Breast epithelium (tissue), 4 donors: ENCODE measurements at places on chromosomes 1 and 21.

DNA sequence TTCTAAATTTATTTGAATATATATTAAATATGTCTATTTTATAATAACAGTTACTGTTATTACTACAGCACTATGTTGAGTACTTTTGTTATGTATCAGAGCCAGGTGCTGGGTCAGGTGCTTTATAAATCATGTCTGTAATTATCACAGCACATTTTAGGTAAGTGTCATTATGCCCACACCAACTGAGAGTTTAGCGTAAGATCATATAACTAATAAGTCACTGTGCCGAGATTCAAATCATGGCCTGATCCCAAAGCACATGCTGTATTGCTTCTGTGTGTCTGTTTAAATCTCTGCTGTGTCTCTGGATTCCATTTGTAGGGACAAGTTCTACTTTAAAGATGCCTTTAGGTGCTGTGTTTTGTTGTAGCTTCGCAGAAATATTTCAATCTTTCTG is 1.9 kb downstream of the GPSM2 start:
- H3K27me3 ChIP-seq, result no peaks in the 10 kb centered on the region
- H3K36me3 ChIP-seq, result no peaks in the 10 kb centered on the region
- no peaks in the 10 kb centered on the region for H3K4me1 ChIP-seq

DNA sequence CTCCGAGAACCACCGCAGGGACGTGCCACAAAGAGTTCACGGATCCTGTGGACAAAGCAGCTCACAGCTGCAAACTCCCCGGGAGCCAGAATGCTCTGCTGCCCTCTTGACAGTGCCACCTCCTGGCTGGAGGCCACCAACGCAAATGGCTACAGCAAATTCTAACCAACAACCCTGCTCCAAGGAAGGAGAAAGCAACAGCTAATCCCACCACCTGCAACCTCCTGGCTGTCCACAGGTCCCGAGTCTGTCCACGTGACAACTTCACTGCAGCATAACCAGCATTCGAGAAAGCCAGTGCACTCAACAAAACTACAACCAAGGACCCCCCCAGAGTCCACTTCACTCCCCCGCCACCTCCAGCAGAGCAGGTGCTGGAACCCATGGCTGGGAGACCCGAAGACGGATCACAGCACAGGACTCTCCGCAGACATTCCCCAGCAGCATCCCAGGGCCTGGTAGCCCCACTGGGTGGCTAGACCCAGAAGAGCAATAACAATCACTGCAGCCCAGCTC is 17.3 kb downstream of the POFUT2 start:
- no peaks in the 10 kb centered on the region for H3K27me3 ChIP-seq
- DNase-seq, result peak; percentile 56
- no peak overlapping the region for H3K27ac ChIP-seq

GRCh38 chr1:175319112-175319911 is 126.7 kb upstream of the KIAA0040 start:
- no peaks in the 10 kb centered on the region for H3K36me3 ChIP-seq
- no peaks in the 10 kb centered on the region for H3K4me1 ChIP-seq
- DNase-seq, result peak; percentile 67

- no peaks in the 10 kb centered on the region for H3K27me3 ChIP-seq
- peaks cover 19% of the 10 kb centered on the region for H3K4me1 ChIP-seq
- DNase-seq, result no peak
- peak overlapping the region; percentile 68 for H3K27ac ChIP-seq
Measured at GRCh38 chr1:156700736-156701531, 4.4 kb downstream of the CRABP2 start.
